Dermis blood vessel endothelial cell (primary cell): ENCODE measurements at places on chromosomes 7 and 10.

DNA sequence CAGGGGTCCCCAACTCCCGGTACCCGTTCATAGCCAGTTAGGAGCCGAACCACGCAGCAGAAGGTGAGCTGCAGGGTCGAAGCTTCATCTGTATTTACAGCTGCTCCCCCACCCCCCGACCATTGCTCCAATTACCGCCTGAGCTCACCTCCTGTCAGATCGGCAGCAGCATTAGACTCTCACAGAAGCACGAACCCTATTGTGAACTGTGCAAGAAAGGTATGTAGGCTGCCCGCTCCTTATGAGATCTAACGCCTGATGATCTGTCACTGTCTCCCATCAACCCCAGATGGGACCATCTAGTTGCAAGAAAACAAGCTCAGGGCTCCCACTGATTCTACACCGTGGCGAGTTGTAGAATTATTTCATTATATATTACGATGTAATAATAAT is 14.6 kb upstream of the AZGP1 start:
- DNase-seq: peak; percentile 14

- DNase-seq: peak; percentile 62
Observed at GRCh38 chr7:104126411-104126841, 81.4 kb downstream of the ORC5 start.

GRCh38 chr10:101123085-101123814 is 7.8 kb upstream of the TLX1 start:
- no peak for DNase-seq

GRCh38 chr10:59362959-59363381 is 621 bp upstream of the FAM13C start:
- DNase-seq: peak; percentile 25

GRCh38 chr7:102190776-102191350 is 95.8 kb upstream of the SH2B2 start:
- DNase-seq: no peak

DNA sequence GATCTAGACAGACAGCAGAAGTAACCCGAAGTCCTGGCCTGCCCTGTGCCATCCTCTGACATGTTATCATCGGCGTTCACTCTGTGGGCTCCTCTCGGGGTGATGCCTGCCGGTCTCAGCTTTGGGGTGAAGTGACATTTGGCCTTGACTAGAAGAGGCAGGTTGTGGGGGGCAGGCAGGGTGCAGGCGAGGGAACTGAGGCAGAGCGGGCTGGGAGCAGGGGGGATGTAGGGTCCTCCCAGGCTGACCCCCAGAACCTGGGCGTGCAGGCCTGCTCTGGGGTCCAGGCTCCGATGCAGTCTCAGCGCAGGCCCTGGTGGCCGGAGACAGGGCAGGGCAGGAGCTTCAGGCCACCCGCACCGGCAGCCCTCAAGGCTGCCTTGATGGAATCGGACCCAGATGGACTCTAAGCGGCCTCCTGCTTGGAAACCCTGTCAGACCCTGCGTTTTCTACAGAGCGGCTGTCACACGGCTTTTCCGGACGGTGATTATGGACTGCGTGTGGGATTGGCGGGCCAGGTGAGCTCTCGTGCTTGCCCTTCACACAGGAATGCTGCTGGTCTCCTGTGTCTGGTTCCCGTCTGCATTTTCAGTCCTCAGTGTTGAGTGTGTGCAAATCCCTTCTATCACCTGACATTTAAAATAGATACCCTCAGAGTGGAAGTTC is 842 bp upstream of the JAKMIP3 start:
- no peak for DNase-seq

DNA sequence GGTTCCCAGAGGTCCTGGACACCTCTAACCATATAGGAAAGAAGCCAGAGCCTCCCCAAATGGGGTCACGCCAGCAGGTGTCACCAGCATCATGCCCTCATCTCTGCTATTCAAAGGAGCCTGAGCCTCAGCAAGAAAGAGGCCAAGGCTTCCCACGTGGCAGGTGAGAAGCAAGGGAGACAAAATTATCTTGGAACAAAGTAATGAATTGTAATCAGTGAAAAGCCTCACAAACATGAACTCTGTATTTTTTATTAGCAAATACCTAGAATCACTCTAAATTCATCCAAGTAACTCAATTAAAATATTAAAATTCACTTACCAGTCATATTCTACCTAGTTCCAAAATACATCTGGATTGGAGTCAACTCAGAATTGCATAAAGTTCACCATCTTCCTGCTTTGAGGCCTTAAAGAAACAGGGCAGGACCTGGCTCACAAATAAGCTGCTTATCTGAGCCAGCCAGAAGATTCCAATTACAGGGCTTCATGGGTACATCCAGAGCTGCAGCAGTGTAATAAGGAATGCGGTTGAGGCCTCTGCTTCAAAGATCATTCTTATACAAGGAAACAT is 68.7 kb downstream of the SGMS1 start:
- DNase-seq: peak; percentile 18
